ENCODE measurements at places on chromosomes 11 and 22. TPM values are rescaled to one million over a fixed set of nuclear protein-coding genes. Genes with fewer than 3 reads are reported as not detected.
A peak's percentile ranks its signal among the peaks of the same experiment; 100 is the strongest.

The KCNJ11 gene
- 8.7 TPM for total RNA-seq

- DNase-seq: no peak
Measured at GRCh38 chr22:41470886-41471285, 2.0 kb downstream of the ACO2 start.

The GGTLC2 gene
- not detected for total RNA-seq

- no peak for DNase-seq
Measured at GRCh38 chr11:35146074-35146521, 7.1 kb downstream of the CD44 start.

DNA sequence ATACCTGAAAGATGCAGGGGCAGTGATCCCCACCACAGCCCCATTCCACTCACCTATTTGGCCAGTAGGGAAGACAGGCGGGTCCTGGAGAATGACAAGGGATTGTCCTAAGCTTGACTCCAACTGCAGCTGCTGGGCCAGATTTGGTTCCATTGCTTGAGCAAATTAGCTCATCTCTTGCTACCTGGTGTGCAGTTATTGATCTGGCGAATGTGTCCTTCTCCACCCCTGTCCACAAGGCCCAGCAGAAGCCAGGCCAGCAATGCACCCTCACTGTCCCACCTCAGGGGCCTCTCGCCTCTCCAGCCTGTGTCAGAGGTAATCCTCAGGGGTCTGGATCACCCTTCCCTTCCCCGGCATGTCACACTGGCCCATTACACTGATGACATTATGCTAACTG is 23.3 kb downstream of the TSPAN32 start:
- DNase-seq: no peak

- DNase-seq: peak; percentile 44
Measured at GRCh38 chr22:30947816-30948454, 20.6 kb downstream of the MORC2 start.

DNA sequence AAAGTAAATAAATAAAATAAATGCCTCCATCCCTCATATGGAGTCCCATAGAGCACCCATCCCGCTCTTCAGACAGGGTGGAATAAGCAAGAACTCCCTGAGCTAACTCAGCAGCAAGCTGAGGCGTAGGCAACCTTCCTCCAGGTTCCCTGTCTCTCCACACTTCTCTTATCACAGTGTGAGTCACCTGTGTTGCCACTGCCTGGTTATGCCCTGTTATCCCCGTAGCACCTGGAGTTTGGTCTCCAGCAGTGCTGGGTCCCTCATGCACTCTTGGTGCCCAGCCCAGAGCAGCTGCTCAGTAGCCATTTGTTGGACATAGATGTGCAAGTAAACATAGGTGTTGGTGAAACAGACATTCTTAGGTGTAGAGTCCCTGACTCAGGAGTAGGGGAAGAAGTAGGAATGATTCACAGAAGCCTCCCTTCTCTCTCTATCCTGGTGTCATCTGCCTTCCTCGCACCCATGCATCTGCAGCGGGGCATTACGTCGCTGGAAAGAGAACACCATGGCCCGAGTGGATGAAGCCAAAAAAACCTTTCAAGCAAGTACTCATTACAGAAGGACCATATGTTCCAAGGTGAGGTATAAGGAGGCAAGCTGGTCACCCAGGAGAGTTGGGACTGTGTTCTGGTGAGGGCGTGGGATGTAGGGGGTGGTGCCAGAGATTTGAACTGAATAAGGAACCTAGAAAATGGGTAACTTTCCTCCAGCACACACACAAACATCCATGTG is 56.0 kb downstream of the PISD start:
- no peak for DNase-seq

The TEX54 gene
- total RNA-seq: not detected

All from myocyte (in vitro differentiated cells).